ENCODE measurements at places on chromosomes 7 and 10. TPM values are rescaled to one million over a fixed set of nuclear protein-coding genes. Genes with fewer than 3 reads are reported as not detected.

AMPH gene
- 5.4 TPM for total RNA-seq

PNLIPRP3 gene
- not detected for total RNA-seq

SPAM1 gene
- not detected for total RNA-seq

OR2F2 gene
- total RNA-seq: 0.11 TPM

CADPS2 gene
- total RNA-seq: 27.3 TPM

PDK4 gene
- total RNA-seq: 18.5 TPM

SOSTDC1 gene
- not detected for total RNA-seq

ARMH3 gene
- 13.5 TPM for total RNA-seq

FKBP14 gene
- total RNA-seq: 60.9 TPM

CYP2W1 gene
- total RNA-seq: under 0.01 TPM

ZPBP gene
- total RNA-seq: not detected

CPA4 gene
- 250 TPM for total RNA-seq

ARHGEF5 gene
- 5.6 TPM for total RNA-seq

SORCS1 gene
- total RNA-seq: not detected

ARHGEF35 gene
- 7.1 TPM for total RNA-seq

UPK3BL2 gene
- 0.54 TPM for total RNA-seq

CAMK2B gene
- total RNA-seq: 0.26 TPM

SNCG gene
- total RNA-seq: 17.6 TPM

NKX6-2 gene
- not detected for total RNA-seq

SFTPD gene
- total RNA-seq: 0.32 TPM

ZKSCAN5 gene
- 12.4 TPM for total RNA-seq

CAMK1D gene
- total RNA-seq: 19.3 TPM

Measured in articular chondrocyte of knee joint (primary cell).